ENCODE measurements at places on chromosomes 2 and 18.

DNA sequence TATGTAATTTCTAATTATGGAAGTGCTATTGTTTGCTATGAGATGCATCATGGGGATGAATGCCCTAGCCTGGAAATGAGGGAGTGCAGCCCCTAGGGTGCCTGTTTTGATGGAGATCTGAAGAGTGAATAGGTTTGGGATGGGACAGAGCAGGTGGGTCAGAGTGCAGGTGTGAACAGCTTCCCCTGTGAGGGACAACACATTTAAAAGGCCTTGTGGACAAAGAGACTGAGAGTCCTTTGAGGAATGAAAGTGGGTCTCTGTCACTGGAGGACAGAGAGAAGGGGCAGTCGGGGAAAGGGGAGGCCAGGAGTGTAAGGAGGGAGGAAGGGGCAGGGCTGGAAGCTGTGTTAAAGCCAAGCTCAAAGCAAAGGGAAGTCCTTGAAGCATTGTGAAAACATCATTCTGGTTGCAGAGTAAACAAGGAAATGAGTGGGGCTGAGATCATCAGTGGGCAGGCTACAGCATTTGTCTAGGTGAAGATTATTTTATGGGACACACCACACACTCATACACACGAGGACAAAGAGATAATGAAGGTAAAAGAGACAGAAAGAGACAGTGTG lies 877.6 kb downstream of the SLC4A3 start:
- no peak for DNase-seq

DNA sequence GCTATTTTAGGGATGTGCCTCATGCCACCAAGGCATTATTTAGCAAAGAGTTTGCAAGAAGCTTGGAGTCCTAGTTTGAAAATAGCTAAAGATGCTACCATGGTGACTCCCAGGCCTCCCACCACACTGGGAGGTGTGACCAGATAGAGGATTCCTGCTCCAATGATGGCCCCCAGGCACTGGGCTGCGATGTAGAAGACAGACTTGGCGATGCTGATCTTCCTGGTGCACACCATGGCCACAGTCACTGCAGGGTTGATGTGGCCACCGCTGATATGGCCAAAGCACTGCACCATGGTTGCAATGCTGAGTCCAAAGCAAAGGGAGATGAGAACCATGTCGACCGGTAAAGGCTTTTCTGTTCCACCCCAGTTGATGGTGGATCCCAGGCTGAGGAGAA lies 3.4 kb downstream of the AQP4 start:
- no peak for DNase-seq

GRCh38 chr2:37189452-37190153 lies 1.1 kb upstream of the SULT6B1 start:
- DNase-seq = peak; percentile 82

DNA sequence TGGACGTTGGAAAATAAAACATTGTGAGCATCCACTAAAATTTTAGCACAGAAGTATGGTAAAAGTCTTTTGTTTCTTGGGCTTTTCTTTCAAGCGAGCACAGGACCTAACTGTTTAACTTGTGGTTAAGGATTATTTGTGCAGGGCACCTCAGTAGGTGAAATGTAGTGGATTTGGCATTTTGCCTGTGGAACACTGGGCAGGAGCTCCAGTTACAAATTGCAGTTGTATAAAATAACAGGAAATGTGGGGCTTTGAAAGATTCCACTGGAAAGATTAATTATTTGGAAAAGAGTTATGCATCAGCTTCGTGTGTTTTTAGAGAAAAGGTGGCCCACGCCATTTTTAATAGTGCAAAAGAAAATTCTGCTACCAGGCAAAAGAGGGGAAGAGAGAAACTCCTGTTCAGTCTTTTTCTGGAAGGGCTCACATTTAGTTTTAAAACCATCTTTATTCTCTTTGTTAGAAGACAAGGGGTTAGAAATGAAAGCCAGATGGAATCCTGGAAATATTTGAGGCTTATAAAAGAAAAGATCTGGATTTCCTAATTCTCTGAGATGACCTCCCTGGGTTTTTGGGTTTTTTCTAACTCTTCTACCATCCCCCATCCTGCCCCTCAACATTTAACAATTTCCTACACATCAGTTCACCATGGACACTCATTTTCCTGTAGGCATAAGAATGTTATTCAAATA lies 144.3 kb upstream of the SERTAD2 start:
- peak; percentile 36 for DNase-seq

DNA sequence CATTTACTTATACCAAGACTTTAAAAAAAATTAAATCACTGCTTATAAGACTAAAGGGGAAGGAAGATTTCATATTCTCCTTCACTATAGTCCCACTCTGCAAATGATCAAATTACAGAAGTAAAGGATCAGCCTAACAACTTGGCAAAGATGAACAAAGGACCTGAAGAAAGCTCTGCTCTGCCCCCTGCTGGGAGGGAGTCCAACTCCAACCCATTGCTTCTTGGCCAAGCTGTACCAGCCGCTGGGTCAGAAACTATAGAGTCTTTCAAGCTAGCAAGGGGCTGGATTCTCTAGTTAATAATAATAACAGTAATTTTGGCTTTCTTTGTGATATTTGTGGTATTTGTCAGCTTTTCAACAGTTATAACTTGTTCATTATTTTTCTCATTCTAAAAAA lies 927.0 kb upstream of the CRIM1 start:
- DNase-seq = peak; percentile 3

GRCh38 chr2:105749583-105750400 lies 5.1 kb downstream of the NCK2 start:
- no peak for DNase-seq

DNA sequence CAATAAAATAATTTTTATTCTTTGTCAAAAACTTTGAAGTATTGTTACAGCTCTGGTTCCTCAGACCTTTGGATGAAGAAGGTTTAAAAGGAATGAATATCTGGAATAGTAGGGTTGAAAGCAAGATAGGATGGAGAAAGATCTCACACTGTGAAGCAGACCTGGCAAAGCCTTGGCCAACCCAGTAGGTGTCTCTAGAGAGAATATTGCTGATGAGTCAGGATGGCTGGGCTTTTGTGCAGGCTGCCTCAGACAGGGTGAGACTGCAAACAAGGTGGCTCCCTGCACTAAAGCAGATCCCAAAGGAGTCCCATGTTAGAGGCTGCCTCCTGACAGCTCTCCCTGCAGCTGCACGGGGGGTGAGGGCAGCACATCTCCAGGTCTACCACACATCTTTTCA lies 226.0 kb upstream of the ITGA4 start:
- no peak for DNase-seq

DNA sequence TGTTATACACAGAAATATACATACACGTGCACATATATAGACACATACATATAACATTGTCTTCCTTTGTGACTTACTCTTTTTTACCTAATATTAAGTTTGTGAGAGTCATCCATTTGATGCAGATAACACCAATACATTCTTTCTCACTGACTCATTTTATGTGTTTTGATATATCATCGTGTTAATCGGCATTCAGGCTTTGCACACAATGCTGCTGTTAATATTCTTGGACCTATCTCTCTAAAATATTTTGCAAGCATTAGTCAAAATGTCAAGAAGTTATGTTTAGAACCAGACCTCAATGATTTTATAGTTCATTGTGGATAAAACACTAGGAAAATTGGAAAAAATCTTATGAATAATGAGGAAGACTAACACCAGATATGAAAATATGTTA lies 441.1 kb downstream of the LRATD1 start:
- peak; percentile 21 for DNase-seq

- no peak for DNase-seq
These were observed 142.4 kb upstream of the RASGRP3 start for GRCh38 chr2:33334083-33334482.

- DNase-seq = no peak
These were observed 1.7 kb upstream of the ESCO1 start for GRCh38 chr18:21602299-21602587.

- DNase-seq = peak; percentile 47
These were observed 565.9 kb upstream of the ID2 start for GRCh38 chr2:8115966-8116365.

DNA sequence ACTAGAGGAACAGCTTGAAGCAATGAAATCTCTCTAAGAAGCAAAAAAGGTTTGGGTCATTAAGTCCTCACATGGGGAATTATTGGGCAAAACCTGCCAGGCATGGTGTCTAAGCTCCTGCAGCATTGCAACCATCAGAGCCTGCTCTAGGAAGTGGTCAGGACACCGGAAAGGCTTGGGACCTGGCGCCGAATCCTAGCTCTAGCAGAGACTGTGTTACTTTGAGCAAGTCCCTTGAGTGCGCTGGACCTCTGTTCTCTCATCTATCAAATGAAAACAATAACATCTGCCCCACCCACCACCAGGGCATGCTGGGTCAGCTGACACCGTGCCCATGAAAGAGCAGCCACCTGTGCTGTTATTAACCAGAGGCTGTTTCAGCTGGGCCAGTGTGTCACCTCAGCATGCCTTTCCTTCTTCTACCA lies 6.3 kb downstream of the TMEM127 start:
- no peak for DNase-seq

GRCh38 chr2:16709769-16710168 lies 44.1 kb upstream of the CYRIA start:
- DNase-seq = no peak

GRCh38 chr18:41378598-41378997 lies 576.4 kb upstream of the PIK3C3 start:
- peak; percentile 26 for DNase-seq

GRCh38 chr2:9813312-9814128 lies 29.8 kb upstream of the TAF1B start:
- DNase-seq = peak; percentile 65

DNA sequence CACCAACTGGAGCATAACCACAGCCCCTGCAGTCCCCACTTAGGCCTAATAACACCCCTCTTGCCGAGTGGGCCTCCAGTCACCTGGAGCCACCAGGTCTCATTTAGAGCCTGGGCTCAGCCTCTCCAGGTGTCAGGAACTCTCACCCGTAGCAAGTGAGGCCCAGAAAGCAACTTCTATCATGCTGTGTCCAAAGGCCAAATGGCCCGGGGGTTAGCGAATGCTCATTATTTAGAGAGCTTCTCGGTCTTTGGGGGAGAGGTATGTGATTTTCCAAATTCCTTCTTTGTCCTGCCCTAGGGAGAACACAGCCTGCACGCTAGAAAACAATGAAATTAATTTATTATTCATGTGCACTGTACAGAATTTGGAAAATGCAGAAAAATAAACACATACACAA lies 109.9 kb upstream of the PTPRM start:
- DNase-seq = no peak

DNA sequence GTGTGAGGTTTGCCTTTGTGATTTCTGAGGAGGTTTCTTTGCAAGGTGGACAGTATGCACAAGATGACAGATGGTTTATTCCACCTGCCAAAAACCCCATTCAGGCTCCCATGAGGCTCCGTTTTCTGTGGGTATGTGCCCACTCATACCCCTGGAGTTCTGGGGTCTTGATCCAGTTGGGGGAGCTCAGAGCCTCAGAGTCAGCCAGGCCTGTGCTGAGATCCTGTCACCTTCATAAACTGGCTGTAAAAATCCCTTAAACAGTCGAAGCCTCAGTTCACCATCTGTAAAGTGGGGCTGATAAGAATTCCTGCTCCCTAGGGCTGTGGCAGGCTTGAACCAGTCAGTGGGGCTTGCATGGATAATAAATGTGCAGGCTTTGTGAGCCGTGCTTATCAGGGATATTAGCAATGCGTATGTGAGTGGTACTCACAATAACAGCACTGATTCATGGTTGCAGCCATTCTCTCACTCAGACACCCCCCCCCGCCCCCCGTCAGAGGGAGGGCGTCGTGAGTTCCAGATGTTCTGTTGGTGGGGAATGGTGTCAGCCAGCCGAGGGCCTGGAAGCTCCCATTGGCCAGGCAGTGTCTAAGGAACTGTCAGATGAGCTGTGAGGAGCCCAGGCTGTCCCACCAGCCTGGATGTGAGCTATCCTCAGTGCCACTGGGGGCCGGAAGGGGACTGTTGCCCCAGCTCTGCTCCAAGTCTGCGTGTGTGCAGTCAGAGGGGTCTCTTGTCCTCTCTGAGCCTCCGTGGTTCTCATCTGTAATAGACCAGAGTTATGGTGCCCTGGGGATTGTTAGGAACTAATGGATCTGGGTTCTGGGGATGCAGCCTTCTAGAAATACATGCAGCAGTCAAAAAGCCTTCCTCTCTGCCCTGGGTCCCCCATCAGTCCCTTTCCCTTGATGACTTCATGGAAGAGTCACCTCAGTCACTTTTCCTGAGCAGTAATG lies 51.7 kb downstream of the KCNIP3 start:
- DNase-seq = no peak

- DNase-seq = no peak
These were observed 48.8 kb upstream of the DTNB start for GRCh38 chr2:25722224-25722623.

GRCh38 chr2:69939722-69940121 lies 21.7 kb downstream of the ASPRV1 start:
- DNase-seq = no peak

DNA sequence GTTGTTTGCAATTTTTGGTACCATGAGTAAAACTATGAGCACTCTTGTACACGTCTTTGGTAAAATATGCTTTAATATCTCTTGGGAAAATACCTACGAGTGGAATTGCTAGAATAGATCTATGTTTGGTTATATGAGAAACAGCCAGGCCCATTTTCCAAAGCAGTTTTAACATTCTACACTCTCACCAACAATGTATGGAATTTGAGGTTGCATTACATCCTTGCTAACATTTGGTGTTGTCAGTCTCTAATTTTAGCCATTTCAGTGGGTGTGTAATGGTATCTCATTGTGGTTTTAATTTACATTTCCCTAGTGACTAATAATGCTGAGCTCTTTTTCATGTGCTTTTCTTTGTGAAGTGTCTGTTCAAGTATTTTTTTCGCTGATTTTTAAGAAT lies 118.9 kb upstream of the TCF4 start:
- peak; percentile 99 for DNase-seq

GRCh38 chr2:169507698-169508097 lies 1.8 kb upstream of the KLHL41 start:
- peak; percentile 41 for DNase-seq

DNA sequence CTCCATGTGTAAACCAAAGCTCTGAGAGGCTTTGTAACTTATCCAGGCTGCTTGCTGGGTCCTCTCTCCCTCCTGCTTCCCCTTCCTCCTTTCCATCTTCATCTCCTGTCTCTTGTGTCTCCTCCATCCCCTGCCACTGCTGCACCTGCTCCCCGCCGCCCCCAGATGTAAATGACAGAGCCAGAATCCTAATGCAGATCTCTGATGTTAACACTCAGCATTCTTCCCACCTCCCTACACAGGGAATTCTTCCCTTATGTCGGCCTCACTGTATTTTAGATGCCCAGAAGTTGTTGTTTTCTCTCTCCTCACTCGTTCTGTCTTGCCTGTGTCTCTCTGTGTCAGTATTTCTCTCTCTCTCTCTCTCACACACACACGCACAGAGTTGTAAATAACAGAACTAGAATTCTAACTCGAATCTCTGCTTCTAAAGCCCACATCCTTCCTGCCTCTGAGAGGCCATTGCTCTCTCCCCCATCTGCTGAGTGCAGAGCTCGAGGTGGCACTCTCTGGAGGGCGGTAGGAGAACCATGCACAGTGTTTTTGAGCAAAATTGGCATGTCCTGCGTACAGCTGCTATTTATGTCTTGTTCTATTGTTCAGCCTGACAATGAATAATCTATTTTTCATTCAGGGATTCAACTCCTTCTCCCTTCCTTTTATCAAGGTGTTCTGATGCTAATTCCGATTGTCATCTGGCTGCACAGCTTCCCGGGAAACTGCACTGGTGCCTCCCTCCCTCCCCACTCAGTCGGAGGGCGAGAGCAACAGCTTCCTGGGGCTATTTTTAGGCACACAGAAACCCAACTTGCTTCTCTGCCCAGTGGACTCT lies 219.9 kb downstream of the SH3RF3 start:
- DNase-seq = no peak

- DNase-seq = peak; percentile 90
These were observed 218.2 kb downstream of the SH3BP4 start for GRCh38 chr2:235170016-235170415.
